ENCODE measurements at places on chromosomes 1 and 21.

GRCh38 chr1:20837554-20838192 lies 50.6 kb upstream of the HP1BP3 start:
- DNase-seq, result no peak

GRCh38 chr1:9680091-9680490 lies 28.6 kb downstream of the PIK3CD start:
- no peak for DNase-seq

GRCh38 chr1:8687538-8687937 lies 129.9 kb downstream of the RERE start:
- DNase-seq, result no peak

- no peak for DNase-seq
These were observed 43.0 kb upstream of the RAP1A start for GRCh38 chr1:111576547-111576946.

DNA sequence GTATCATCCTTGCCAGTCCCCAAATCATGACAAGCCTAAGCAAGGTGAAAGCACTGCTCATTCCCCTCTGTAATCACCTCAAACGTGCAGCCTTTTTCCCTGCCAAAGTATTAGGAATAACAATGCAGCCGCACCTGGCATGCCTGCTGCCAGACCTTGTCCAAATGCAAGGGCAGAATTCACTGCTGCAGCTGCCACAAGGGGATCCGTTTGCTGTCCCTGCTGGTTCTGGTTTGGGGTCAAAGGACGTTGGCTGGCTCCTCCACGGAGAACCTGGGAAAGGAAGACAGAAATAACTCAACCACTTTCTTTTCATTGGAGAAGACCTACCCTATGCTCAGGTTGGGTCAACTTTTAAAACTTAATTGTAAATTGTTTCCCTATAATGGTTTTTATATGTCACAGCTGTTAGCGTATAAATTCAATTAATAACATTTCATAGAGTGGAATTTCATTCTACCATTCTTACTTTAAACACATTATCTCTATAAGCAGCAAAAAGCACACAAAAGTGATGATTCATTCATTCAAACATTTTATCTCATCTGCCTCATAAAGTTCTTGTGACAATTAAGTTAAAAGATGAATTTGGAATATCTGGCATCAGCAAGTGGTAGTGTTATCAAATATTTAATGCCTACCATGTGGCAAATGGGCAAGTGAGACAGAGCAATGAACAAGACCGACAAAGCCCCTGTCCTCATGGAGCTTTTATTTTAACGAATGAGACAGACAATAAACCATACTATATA lies 59.8 kb upstream of the SDC3 start:
- no peak for DNase-seq

DNA sequence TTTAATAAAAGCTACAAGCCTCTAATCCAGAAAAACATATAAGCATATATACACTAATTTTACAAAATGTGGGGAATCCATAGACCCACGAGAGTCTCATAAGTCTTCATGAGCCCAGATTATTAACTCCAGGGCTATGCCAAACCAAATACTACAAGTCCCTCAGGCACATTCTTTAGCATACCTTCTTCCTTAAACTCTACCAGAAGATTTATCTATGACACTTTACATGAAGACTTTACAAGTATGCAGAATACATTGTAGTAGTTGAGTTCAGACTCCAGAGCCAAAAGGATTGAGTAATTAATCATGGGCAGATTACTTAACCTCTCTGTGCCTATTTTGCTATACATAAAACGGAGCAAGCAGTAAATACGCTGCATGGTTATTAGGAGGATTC lies 793.7 kb upstream of the ADGRL2 start:
- no peak for DNase-seq

GRCh38 chr1:195899762-195900352 lies 708.4 kb downstream of the KCNT2 start:
- DNase-seq, result no peak

- no peak for DNase-seq
These were observed 33.9 kb upstream of the A3GALT2 start for GRCh38 chr1:33354707-33355316.

DNA sequence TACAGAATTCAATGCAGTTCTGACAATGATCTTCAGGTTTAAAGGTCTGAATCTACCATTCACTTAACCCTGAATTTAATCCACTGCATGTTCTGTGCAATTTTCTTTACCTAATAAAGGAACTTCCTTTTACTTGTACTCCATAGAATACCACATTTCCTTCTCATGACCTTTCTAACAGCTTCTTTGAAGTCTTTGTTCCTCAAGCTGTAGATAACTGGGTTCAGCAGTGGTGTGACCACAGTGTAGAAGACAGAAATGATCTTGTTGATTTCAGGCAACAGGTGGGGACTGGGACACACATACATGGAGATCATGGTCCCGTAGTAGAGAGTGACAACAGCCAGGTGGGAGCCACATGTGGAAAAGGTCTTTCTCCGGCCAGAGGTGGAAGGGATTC lies 878 bp downstream of the OR11L1 start:
- no peak for DNase-seq

DNA sequence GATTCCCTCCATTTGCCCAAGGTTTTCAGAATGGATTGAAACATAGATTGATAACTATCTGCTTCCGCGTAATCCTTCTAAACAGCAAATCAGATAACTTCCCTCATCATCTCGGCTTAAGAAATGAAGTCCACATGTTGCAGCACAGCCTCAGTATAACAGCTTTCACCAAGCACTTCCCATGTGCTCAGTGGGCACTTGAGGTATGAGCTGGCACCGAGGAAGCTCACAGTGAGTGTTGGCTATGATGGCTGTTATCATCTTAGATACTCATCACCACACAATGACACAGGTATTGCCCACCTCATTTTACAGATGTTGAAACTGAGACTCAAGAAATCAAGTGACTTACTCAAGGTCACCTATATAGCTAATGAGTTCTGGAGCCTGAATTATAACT lies 43.2 kb downstream of the RCSD1 start:
- no peak for DNase-seq

DNA sequence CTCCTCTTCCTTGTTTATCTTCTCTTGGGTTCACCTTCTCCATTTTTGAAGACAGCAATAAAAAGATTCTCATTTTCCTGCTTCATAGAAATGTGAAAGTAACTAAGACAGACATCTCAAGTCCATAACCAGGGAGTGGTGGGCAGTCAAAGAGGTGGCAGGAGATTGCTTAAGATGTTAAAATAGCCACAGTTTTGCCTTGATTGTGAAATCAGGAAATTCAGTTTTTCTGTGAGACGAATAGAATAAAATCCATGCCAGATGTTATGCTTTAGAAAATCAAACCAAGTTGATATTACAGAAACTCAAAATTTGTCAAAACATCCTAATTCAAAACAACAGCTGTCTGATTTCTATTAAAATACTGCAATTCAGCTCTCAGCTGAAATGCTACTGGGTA lies 57.2 kb downstream of the TNN start:
- DNase-seq, result no peak

DNA sequence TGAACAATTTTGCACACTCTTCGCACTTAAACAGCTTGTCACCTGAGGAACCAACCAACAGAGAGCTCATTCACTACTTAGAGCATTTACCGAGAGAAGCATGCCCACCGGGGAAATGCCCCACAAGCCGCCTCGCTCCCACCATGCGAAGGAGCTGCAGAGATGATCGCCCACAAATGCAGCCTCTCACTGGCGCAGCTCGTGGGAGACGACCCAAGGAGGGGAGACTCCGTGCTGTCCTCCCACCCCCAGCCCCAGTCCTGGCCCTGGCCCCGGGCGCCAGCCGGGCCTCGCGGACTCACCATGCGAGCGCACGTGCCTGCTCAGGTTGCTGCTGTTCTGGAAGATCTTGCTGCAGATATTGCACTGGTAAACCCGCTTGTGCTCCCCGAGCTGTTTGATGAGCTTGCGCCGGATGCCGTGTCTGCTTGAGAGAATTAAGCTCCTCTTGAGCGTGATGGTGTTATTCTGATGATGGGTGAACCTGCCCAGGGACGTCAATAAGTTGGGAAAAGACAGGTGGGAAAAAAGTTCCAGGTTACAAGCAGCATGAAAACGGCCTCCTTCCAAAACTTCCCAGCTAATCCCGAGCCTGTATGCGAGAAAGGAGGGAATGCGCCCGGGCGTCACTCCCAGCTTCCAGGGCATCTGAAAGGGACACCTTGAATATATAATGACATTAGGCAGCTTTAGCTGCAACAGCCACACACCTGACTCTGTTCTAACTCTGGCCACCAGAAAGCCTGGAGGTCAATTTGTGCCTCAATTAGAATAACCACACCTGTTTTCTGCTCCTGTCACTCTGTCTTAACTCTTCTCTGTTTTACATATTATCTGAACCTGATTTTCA lies 42.8 kb downstream of the PRDM15 start:
- no peak for DNase-seq

GRCh38 chr1:235852887-235853286 lies 13.8 kb downstream of the LYST start:
- no peak for DNase-seq

- DNase-seq, result peak; percentile 63
These were observed 134.0 kb upstream of the BARHL2 start for GRCh38 chr1:90850898-90851710.

- no peak for DNase-seq
These were observed 144.1 kb downstream of the TRABD2B start for GRCh38 chr1:47853059-47853458.

- DNase-seq, result peak; percentile 63
These were observed at the start of gene MANEAL for GRCh38 chr1:37793773-37794371. Gene MANEAL (plus strand): TSS chr1:37793847. CDS start chr1:37794183, 336 bp downstream.

- DNase-seq, result no peak
These were observed 81.1 kb upstream of the SPATA6 start for GRCh38 chr1:48552903-48553606.

DNA sequence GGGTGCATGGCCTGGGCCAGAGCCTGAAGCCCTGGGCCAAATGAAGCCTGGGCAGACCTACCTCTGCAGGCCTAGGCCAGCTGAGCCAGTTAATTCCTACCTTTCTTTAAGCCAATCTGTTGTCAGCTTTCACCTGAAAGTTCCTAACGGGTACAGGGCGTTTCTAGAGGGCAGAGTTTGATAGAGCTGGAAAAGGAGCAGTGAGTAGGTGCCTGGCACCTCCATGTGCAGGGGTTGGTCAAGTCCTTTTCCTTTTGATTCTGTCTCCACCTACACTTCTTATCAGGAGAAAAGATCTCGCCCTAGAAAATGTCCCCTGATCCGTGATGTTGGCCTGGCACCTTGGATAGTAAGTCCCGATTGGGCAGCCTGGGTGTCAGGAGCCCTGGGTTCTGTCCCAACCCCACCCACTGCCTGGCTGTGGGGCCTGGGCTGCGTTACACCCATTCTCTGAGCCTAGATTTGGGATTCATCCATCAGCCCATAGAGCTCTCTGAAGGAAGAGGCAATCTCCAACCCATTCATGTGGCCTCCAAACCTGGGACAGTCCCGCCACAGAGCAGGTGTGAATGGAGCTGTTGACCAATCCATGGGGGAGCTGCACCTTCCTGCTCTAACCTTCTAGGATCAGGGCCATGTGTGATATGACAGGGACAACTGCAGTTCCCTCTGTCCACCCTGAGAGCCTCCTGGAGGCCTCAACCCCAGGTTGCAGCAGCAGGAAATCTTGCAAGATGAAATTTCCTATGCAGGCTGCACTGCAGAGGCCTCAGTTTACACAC lies 304.3 kb downstream of the MATN1 start:
- DNase-seq, result no peak

DNA sequence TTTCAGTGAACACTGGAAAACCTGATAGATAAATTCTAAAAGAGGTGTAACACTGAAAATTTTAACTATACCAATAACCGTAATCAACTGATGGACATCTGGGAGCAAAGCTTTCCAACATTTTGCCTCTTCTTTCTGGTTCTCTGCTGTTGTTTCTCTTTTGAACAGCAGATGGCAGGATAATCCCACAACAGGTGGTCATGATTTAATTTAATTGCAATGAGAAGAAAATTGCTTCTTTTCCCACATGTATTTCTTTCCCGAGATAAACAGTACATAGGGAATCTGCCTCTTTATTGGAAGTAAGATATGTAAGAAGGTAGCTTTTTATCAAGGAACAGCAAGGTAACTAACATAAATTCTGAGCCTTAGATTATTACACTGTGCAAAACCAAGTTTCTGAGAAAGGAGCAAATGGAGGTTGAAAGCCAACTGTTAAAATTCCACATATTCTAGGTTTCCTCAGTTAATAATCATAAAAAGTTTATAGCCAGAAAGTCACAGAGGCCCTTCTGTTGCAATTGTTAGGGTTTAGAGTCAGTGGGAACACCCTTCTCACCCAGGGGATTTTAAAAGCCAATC lies 72.9 kb downstream of the RPS6KA1 start:
- DNase-seq, result peak; percentile 5

GRCh38 chr21:46185716-46186115 lies 1.5 kb upstream of the SPATC1L start:
- no peak for DNase-seq

Measured in occipital lobe (tissue), 3 donors.